ENCODE measurements at places on chromosomes 5 and 9.

DNA sequence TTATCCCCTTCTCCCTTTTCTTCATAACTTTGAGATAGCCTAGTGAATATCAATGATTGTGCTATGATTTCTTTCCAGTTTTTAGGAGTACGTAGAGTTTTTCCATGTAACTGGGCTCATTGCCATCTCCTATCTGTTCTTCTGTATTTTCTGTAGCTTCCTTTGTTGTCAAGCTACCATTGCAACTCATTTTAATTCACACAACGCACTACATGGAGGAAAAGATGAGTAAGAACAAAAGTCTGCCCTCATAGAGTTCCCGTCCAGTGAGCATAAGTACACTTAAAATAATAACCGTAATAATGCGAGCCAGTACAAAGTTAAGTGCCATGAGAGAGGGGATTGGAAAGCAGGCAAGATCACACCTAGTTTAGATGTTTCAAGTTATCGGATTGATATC, 177.7 kb downstream of the PAM start:
- DNase-seq, result no peak

GRCh38 chr5:17190242-17190778, 27.1 kb upstream of the BASP1 start:
- DNase-seq, result peak; percentile 37

GRCh38 chr9:129671519-129671918, 6.1 kb downstream of the PRRX2 start:
- no peak for DNase-seq

DNA sequence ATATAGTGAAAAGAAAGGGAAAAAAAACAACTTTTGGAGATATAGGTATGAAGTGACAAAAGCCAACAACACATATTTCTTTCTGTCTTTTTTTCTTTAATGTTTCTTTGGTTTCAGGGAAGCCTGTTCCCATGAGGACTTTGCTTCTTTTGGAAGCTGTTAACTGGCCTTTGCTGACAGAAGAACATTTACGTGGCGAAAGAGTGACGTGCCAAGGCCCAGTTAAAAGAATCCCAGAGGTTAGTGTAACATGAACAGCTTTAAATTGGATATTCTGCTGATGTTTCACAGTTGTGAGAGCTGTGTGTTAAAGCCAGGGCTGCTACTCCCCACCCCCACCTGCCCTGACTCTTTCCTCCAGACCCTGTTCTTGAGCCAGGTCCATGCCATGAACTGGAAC, 275.9 kb downstream of the CRB2 start:
- DNase-seq, result no peak

DNA sequence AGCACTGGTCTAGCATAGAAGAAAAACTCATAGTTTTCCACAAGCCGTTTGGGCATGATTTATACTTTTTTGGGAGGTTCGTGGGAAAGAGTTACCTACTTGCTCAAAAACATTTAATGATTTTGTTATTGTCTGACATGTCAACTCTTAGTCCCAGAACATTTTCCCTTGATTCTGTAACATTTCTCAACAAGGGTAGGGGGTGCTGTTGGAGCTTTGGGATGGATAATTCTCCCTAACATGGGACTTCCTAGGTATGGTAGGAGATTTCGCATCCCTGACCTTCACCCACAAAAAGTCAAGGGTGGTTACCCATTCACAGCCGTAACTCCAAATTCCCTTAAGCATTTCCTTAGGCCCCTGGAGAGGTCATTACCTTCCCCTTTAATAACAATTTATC, 378.0 kb downstream of the YTHDC2 start:
- no peak for DNase-seq

Data from NCI-H446 treated with DMSO at 0.1 percent for 48 hours (cell line).